CD4-positive, alpha-beta memory T cell (primary cell): ENCODE measurements at places on chromosomes 4 and X. TPM values are rescaled to one million over a fixed set of nuclear protein-coding genes. Genes with fewer than 3 reads are reported as not detected.

- no peaks in the 10 kb centered on the region for H3K36me3 ChIP-seq
- no peak overlapping the region for H3K4me3 ChIP-seq
- no peaks in the 10 kb centered on the region for H3K27me3 ChIP-seq
- H3K4me1 ChIP-seq: peaks cover 18% of the 10 kb centered on the region
- H3K27ac ChIP-seq: no peak overlapping the region
Observed at GRCh38 chrX:20237864-20238263, 28.8 kb downstream of the RPS6KA3 start.

GRCh38 chrX:30887721-30888120, 1.3 kb downstream of the TAB3 start:
- no peaks in the 10 kb centered on the region for H3K27me3 ChIP-seq
- no peaks in the 10 kb centered on the region for H3K36me3 ChIP-seq
- peaks cover 51% of the 10 kb centered on the region for H3K4me1 ChIP-seq
- H3K27ac ChIP-seq: no peak overlapping the region
- H3K4me3 ChIP-seq: peak overlapping the region; percentile 65

GRCh38 chrX:133649651-133650050, 234.4 kb upstream of the GPC4 start:
- DNase-seq: no peak
- no peak overlapping the region for H3K4me3 ChIP-seq
- no peaks in the 10 kb centered on the region for H3K4me1 ChIP-seq
- H3K27me3 ChIP-seq: no peaks in the 10 kb centered on the region
- no peaks in the 10 kb centered on the region for H3K36me3 ChIP-seq

GPC3 gene
- total RNA-seq: 0.20 TPM

FAM47A gene
- not detected for total RNA-seq
